ENCODE measurements at places on chromosomes 5 and 9.

DNA sequence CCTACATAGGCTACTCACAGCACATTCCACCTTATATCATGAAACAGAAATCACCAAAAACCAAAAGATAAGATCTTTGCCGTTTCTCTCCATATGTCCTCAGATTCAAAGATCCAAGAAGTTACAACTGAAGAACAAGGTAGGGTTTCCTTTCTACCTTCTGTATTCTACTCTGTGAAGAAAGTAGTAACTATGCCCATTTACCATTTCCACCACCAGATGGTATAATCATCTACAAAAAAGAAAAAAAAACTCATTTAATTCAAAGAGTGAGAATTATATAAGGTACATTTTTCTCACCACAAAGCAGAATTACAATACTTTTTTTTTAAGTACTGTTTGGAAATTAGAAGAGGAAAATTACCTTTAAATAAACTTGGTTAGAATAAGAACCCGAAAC is 172.6 kb upstream of the PTGER4 start:
- no peak for DNase-seq

GRCh38 chr9:101648493-101648892 is 53.7 kb upstream of the PPP3R2 start:
- no peak for DNase-seq

GRCh38 chr5:159021901-159022556 is 77.7 kb downstream of the EBF1 start:
- DNase-seq: no peak

DNA sequence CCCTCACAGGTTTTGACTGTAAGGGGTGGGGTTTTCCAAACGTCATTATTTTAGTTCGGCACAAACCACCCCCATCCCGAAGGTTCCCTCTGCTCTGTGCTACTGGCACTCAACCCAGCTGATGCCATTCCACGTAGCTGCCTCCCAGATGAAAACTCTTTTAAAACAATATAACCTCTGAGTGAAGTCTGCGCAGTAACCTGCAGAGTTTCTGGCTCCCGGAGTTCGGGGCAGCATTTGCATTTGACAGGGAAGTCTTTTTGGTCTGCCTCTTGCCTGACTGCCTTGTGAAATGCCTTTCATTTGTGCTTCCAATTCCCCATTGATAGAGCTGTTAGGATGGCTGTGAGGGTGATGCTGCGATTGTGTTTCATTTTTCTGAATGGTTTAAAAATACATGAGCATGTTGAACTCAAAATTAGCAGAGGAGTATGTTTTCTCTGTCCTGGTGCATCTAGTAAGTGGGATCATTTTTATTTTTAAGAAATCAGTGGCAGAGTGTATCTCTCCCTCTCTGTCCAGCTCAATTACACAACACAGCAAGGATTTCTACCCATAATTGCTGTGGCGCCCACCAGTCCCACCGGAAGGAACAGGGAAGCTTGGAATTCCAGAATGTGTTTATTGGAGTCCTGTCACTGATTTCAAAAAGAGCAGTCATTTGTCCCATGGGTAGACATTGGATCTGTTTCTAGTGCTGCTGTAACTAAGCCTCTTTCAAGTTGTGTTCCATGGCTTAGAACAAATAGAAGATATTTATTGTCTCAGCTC is 24.8 kb downstream of the ADCY2 start:
- no peak for DNase-seq

DNA sequence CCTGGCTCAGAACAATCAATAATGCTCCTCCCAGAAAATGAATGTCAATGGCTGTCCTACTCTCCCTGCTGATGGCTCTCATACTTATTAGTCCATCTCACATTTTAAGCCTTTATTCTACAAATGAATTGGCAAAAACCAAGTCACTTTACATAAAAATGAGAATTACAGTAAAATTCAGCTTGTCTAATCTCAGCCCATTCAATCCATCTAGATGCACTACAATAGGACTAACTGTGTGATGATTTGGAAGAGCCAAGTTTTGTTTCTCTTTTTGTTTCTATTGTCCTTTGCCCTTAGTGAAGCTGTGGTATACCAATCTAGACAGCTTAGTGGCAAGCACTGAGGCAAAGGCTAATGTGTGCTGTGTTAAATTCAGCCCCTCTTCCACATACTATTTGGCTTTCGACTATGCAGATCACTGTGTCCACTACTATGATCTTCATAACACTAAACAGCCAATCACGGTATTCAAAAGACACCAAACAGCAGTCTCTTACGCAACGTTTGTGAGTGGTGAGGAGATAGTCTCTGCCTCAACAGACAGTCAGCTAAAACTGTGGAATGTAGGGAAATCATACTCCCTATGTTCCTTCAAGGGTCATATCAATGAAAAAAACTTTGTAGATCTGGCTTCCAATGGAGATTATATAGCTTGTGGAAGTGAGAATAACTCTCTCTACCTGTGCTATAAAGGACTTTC is 140.8 kb upstream of the ZNF462 start:
- no peak for DNase-seq

DNA sequence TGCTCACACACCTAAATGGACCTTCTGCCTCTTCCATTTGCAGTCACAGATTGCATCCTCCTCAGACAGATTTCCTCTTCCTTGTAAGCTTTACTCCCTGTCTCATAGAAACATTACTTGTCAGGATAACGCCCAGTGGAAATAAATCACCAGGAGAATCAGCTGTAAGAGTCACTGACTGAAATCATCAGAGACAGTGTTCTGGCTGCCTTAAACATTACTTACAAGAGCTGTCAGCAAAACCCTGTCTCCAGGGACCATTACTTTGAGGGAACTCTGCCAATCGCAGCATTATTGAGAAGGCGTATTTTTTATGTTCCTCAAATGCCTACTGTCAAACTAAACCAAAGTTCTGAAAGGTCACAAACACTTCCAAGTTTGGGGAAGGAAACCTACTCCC is 5.9 kb downstream of the DPYSL3 start:
- no peak for DNase-seq

DNA sequence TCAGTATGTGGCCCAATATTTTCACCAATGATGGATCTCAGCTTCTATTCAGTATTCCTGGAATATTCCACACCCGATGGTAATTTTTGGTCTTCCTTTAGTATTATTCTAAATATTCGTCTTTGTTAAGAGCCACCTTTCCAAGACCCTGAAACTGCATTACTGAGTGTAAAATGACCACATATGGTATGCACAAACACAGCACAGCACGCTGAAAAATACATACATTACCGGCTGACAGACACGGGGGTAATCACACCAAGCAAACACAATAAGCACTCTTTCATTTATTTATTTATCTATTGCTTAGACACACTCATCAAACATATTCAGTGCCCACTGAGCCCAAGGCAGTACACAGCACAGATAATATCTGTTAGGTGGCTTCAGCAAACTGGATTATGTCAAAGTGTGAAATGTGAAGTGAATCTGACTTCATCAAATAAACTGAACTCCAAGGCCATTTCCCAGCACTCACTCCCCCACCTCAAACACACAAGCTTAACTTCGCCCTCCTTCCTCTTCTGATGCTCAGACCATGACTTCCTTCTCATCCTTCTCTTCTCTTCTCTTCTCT is 1637.8 kb upstream of the C9orf72 start:
- no peak for DNase-seq

DNA sequence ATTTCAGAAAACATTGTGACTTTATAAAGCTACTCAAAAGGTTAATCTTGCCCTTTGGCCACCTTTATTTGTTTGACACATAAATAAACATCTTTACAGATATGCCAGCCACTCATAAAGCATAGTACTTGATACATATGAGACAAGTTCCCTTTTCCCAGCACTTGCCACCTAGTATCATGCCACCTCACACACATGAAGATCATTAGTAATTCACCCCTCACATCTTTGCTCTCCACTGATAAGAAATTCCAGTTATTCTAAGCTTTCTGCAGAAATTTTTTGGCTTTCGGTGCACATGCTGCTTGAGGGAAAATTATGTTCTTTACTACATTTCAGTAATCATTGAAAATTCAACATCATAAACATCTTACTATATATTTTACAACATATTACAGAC is 59.1 kb downstream of the DEPDC1B start:
- no peak for DNase-seq

DNA sequence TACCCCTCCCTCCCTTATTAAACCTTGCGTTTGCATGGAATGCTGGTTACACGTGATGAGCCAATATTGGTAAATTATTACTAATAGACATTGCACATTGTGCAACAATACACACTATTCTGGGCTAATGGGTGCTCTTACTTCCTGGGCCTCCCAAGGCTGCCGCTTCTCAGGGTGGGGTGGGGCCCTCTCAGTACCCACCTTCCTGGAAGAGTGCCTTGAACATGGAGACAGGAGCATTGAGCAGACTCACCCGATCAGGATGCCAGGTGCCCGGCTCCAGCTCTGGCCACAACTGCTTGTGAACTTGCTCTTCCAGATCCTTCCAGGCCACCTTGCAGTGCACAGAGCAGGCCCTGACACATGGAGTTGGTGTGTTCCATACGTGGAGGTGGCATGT is 24.7 kb upstream of the CEP72 start:
- DNase-seq: no peak

- DNase-seq: no peak
These were observed 70.5 kb downstream of the MLLT3 start for GRCh38 chr9:20551835-20552234.

- no peak for DNase-seq
These were observed 1.4 kb downstream of the ZNF622 start for GRCh38 chr5:16464231-16464630.

DNA sequence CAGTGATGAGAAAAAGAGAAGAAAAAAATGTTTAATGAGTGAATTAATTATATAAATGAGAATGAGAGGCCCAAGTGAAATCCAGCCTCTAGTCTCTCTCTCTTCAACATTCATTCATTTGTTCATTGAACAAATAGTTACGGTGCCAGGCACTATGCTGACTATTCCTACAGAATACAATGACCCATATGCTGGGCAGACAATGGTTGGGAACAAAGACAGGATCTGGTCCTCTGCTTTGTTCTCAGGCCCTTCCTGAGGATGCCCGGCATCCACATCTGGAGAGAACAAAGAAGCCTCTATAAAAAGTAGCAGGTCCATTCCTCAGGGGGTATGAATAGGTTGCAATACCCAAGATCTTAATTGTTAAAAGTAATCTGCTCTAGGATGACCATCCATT is 6.9 kb downstream of the ADAM19 start:
- no peak for DNase-seq

GRCh38 chr9:136587145-136587943 is 41.5 kb upstream of the NOTCH1 start:
- no peak for DNase-seq

GRCh38 chr5:96377167-96377566 is 55.9 kb downstream of the PCSK1 start:
- DNase-seq: no peak

- no peak for DNase-seq
These were observed 4.5 kb downstream of the AK6 start for GRCh38 chr5:69364850-69365249.

GRCh38 chr9:129377181-129377580 is 199.1 kb upstream of the IER5L start:
- DNase-seq: no peak

DNA sequence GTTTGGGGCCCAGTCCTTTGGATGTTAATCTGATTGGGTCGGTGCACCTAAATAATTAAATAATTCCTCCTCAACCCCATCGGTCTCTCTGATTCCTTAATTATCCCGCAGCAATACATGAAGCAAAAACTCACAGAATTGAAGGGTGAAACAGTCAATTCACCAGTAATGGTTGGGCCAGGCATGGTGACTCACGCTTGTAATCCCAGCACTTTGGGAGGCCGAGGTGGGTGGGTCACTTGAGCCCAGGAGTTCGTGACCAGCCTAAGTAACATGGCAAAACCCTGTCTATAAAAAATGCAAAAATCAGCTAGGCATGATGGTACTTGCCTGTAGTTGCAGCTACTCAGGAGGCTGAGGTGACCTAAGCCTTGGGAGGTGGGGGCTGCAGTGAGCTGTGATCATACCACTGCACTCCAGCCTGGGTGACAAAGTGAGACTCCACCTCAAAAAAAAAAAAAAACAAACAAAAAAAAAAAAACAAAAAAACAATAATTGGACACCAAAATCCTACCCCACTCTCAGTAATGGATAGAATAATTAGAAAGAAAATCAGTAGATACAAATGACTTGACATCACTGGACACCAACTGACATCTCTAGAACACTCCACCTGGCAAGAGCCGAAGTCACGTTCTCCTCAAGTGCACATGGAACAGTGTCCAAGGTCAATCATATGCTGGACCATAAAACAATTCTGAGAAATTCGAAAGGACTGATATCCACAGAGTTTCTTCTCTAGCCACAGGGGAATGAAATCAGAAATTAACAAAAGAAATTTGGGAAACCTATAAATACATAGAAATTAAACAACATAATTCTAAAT is 5.3 kb downstream of the ABO start:
- DNase-seq: no peak

DNA sequence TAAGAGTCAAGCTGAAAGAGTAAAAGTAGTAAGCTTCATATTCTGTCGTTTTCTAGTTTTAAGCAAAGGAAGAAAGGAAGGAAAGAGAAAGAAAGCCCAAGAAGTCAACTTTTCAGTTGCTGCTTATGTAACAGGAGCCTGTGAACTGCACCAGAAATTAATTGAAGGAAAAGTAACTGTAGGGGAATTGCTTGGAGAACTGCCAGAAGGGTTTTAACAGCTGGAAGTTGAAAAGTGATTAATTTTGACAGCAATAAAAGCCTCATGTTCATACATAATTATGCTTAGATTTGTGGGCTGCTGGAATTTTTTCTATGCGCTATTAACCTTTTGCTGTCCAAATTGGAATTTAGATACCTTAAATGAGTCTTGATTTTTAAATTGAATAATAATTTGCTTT is 255.7 kb downstream of the ENC1 start:
- no peak for DNase-seq

DNA sequence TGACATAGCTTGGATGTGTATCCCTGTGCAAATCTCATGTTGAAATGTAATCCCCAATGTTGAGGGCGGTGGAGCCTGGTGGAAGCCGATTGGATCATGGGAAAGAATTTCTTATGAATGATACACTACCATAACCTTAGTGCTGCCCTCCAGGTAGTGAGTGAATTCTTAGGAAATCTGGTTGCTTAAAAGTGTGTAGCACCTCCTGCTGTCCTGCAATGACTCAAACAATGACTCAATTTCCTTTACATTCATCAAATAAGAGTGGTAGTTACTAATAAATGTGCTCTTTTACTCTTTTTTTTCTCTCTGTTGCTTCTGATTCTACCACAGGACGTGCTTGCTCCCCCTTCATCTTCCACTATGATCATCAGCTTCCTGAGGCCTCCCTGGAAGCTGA is 1696.0 kb upstream of the CDH9 start:
- no peak for DNase-seq

GRCh38 chr9:33329117-33329563 is 38.8 kb downstream of the NFX1 start:
- peak; percentile 95 for DNase-seq

DNA sequence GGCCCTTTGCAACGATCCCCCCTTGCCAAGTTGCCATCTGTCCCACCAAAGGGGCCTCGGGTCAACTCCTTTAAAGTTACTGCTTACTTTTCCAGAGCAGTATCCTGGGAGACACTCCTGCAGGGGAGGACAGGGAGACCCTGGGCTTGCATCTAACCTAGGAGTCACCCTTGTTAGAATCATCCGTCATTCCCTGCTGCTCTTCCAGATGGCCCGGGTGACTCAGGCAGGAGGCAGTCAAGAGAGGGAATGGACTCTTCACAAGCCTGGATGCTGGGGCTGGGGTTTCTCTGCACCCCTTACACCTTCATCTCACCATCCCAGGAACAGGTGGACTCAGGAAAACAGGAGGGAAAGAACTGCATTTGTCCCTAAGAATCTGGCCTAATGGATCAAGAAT is 175.6 kb downstream of the GABBR2 start:
- DNase-seq: no peak

GRCh38 chr5:161278739-161279660 is 267.5 kb downstream of the GABRB2 start:
- no peak for DNase-seq

All from HS-5 (cell line).